ENCODE measurements at places on chromosomes 11 and 22.

GRCh38 chr11:128549256-128549944 is 38.0 kb downstream of the ETS1 start:
- DNase-seq = no peak

DNA sequence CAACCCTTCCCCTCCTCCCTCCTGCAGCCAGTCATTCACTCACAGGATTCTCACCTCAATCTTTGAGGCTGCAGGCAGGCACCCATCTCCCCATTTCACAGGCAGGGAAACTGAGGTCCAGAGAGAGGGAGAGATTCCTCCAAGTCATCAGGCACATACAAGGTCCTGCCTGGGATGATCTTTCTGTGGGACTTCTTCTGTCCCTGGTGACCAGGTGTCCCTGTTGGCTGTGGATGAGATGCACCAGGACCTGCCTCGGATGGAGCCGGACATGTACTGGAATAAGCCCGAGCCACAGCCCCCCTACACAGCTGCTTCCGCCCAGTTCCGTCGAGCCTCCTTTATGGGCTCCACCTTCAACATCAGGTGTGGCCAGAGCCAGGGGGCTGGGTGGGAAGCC is 7.8 kb downstream of the FTH1 start:
- DNase-seq = no peak

GRCh38 chr22:23970201-23970641 is 3.5 kb downstream of the DDTL start:
- no peak for DNase-seq

- no peak for DNase-seq
Observed at GRCh38 chr11:42555190-42555589, 756.6 kb upstream of the API5 start.

GRCh38 chr11:123103326-123103980 is 41.5 kb upstream of the HSPA8 start:
- no peak for DNase-seq

DNA sequence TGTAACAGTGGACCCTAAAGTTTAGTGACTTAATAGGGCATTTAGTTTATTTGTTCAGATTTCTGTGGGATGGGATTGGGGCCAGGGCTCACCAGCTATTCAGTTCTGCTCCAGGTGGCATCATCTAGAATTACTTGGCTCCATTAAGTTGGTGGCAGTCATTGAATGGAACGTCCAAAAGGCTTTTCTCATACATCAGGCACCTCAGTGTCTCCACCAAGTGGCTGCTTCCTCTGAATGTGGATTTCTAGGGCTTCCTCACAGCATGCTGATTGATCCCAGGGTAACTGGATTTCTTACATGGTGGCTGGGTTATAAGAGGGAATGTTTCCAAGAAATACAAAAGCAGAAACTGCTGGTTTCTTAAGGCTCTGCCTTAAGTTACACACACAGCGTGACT is 34.7 kb downstream of the USP47 start:
- DNase-seq = no peak

DNA sequence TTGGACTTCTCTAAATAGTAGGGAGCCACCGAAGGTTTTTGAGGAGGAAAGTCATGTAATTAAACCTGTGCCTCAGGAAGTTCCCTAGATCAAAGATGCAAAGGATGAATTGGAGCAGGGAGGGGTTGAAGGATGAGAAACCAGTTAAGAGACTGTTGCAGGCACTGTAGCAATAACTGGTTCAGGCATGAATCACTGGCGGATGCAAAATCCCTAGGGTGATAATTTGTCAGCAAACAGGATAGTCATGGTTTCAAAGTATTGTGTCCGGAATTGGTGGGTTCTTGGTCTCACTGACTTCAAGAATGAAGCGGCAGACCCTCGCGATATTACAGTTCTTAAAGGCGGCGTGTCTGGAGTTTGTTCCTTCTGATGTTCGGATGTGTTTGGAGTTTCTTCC is 19.9 kb downstream of the TRIOBP start:
- no peak for DNase-seq

DNA sequence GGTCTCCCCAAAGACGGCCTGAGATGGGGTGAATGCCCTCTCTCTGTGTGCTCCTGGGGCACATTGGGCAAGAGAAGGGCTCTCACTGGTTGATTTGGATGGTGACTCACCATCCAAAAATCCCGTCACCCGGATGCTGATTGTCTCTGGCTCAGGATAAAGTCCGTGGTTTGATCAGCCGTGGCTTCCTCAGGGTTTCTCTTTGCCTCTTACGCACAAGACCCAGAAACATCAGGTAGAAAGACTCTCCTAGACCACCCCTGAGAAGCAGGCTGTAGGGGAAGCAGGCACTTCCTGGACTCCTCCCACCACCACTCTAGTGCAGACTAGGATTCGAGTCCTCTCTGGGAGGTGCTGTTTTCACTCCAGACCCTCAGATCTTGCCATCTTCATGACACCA is 176.1 kb upstream of the NCAM1 start:
- DNase-seq = no peak

DNA sequence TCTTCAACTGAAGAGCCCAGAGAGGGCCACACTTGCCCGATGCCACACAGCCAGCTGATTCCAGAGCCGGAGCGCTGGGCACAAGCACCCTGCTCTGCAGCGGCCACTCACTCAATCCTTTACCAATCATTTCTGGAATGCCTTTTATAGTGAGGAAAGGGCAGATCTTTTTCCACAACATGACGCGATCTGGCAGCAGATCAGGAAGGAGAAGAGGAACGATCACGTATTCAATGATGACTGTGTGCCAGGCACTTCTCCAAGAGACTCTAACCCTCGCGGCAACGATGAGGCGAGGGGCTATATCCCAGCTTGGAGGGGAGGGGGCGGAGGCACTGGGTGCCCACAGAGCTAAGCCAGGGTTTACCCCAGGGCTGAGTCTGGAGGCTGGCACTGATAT is 56.3 kb upstream of the TCF20 start:
- no peak for DNase-seq

DNA sequence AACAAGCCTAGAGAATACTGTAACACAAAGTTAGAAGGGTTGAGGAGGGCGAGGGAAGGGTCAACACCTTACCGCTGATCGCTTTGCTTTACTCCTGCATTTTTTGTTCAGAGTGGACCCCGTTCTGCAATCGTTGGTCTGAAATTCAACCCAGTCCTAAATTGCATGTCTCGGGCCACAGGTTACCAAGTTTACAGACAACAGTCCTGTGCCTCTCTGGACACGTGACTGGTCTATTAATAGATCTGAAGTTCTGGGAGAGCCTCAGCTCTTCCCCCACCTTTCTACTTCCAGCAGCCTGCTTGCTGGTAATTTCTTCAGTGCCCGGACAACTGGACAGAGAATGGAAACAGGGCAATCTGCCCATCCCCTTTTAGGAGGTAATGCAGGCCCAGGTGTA is 74.2 kb downstream of the STIM1 start:
- no peak for DNase-seq

Data from cortex of kidney (tissue), 1 donor.